ENCODE measurements at places on chromosomes 4 and X.

DNA sequence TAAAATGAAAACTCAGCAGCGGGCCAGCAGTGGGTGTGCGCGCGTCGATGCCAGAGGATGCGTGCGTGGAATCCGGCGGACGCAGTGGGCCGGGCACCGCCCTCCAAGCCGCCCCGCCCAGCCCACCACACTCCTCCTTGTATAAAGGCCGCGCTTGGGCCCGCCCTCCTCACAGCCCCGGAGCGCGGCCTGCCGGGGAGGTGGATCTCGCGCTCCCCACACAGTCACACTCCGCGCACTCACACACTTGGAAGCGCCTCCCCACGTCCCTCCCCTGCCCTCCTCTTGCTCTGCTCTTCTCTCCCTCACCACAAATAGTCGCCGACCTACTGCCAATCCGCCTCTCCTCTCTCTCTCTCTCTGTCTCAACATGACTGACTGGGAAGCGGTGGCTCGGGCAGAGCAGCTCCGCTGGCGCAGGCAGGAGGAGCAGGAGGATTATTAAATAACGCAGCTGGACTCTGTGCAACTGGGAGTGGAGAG is at the start of gene CCSER1:
CCSER1 (plus strand) TSS at position 172 of the 483 bp plus-strand sequence.
- peak; percentile 8 for DNase-seq

- DNase-seq: no peak
Measured at GRCh38 chrX:43899878-43900815, 17.9 kb upstream of the MAOB start.

- no peak for DNase-seq
Measured at GRCh38 chr4:173017802-173018201, 150.8 kb upstream of the GALNT7 start.

DNA sequence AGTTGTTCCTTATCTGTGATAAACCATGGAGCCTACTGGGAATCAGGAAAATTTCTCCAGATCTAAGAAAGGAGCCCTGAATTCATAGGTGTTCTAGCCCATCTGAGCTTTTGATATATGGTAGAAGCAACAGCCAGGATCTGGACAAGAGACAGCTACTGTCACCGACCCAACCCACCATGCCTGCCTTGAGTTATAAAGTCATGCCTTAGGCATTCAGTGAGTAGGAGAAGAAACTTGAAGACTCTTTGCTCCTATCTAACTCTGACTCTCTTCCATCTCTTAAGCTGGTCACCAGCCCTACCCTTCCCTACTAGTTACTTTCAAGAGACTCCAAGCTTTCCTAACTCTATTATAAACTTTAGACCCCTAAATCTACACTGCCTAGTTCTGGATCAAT is 83.9 kb upstream of the FAM9B start:
- no peak for DNase-seq

GRCh38 chr4:683982-684622 is 4.8 kb downstream of the SLC49A3 start:
- peak; percentile 55 for DNase-seq

DNA sequence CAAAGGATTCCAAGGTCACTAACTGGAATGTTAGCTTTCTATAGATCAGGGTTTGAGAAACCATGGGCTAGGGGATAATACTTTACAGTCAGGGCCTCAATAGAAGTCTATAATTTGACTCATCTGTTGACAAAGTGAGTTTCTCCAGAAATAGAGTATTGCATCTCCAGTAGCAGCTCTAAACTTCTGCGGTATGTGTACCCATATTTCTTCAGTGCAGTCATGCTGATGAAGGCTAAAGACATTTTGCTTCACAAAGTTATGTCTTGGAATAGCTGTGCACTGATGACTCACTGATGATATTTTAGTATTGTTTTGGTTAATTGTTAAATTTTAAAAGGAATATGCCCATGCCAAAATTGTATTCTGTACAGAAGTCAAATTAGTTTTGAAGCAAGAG is 464.9 kb upstream of the AMOT start:
- DNase-seq: no peak

DNA sequence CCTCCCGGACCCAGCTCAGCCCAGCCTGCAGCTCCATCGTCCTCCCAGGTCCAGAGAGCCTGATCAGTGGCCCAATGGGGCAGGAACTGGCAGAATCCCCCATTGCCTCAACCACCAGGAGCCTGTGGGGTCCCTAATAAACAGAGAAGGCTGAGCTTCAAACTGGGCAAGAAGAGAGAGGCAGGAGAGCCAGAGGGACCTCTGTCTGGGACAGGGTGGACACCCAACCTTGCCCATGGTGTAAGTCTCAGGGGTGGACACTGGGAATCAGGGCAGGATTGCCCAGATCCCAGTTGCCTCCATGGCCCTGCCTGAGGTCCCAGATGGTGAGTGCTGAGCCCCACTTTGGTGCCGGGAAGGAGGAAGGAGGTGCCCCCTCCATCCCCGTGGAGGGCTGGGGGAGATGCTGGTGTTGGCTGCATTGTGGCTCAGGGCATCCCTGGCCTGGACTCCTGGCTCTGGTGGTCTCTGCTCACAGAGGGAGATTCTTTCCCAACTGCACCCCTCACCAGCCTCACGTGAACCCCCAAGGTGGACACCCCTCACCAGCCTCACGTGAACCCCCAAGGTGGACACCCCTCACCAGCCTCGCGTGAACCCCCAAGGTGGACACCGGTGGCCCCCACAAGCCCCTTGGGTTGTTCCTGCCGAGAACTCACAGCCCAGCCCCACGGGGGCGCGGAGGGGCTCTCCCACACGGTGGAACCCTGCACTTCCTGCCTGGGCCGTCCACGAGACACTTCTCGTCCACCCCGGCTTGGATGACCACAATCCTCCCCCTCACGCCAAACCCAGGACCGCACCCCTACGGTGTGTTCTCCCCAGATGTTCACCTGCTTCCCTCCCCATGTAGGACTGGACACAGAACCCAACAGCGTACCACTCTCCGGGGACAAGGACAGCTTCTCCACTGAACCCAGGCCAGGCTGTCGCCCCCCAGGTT is 5.4 kb downstream of the CPLX1 start:
- no peak for DNase-seq

GRCh38 chr4:88765729-88766128 is 68.1 kb upstream of the NAP1L5 start:
- DNase-seq: no peak

DNA sequence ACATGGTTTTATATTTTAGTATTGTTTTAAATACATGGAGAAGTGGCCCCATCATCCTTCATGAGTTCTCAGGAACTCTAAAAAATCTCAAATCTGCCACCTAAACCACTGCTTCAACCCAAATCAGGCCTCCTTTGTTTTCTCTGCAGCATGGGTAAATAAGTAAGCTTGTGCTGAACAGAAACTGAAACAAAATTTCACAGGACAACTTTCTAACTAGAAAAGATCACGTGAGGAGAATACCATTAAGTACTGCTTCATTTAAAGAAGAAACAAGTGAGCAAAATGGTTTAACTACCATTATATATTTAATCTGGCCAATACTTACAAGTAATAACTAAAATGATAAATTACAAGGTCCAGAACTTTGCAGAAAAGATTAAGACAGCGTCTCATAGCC is 2.5 kb downstream of the ARAP2 start:
- peak; percentile 44 for DNase-seq
